ENCODE measurements at places on chromosomes 3 and 15.

DNA sequence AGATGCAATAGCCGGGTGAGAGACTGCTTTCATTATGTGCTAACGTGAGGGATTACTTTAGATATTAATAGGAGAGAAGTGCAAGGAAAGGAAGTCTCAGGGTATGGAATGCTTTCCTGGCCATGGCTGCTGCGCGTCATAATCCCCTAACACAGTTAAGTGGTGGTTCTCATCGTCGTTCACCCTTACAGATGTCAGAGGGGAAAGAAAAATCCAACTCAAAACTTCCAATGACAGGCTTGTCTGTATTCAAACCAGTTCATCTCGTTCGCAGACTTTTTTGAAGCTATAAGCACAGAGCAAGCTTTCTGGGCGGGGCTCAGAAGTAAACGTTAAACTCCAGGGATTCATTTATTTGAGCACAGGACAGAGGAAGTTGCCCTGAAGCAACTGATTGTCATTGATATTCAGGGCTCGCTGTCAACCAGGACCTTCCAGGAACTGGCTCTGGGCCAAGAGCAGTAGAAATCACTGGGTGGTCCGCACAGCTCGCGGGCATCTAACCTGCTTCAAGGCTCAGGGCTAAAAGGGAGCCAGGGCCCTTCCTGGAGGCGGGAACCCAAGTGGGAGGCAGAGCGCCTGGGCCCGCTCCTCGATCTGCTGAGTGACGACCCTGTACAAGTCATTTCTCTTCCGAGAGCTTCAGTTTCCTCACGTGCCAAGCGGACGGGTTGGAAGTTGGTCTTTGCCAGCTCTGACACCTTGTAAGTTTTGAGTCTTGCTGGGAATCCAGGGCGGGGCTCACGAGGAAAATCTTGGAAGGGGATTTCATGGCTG, 1.1 kb upstream of the LPP start:
- DNase-seq, result no peak

GRCh38 chr3:10753964-10754363, 62.1 kb upstream of the SLC6A11 start:
- no peak for DNase-seq

GRCh38 chr3:16460886-16461285, 52.6 kb downstream of the RFTN1 start:
- DNase-seq, result no peak

GRCh38 chr15:64089543-64090280, 3.9 kb downstream of the CIAO2A start:
- DNase-seq, result no peak

DNA sequence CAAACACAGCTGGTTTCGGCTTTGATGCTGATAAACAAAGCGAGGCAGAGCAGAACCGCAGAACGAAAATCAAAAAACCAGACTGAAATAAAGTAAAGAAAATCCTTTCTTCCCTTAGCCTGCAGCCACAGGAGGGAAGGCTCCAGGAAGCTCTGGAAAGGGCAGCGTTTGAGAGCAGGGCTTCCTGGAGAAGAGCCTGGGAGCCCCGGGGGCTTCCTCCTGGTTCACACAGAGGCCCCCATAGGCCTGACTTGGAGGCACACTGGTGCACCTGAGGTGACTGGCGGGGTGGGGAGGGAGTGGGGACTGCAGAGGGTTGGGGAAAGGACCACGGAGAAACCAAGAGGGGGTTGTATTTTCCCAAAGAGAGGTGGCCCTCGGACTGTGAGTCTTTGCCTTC, 98.8 kb upstream of the WNT5A start:
- DNase-seq, result no peak

DNA sequence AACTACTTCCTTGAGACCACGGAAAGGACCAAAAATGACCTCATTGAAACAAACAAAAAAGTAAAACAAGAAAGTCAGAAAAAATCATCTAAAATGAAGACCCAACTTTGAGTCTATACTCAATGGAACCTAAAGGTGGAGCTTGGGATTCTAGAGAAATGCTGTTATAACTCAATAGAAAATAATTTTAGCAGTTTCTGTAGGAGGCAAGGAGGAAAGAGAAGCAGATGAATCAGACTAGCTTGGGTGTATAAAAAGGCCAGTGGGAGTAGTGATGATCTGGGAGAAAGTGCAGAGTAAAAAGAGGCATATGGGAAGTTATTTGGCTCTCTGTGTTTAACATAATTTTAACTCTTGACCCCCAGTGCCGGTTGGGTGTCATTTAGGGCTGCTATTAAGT, 94.4 kb downstream of the TMCO5A start:
- DNase-seq, result no peak

Data from CD4-positive, CD25-positive, alpha-beta regulatory T cell (primary cell).